Pons (tissue), 1 donor: ENCODE measurements at places on chromosomes 13 and 19.

- DNase-seq = no peak
Measured at GRCh38 chr19:738509-739128, 12.3 kb upstream of the MISP start.

- no peak for DNase-seq
Measured at GRCh38 chr19:16330368-16330801, 5.8 kb downstream of the KLF2 start.

DNA sequence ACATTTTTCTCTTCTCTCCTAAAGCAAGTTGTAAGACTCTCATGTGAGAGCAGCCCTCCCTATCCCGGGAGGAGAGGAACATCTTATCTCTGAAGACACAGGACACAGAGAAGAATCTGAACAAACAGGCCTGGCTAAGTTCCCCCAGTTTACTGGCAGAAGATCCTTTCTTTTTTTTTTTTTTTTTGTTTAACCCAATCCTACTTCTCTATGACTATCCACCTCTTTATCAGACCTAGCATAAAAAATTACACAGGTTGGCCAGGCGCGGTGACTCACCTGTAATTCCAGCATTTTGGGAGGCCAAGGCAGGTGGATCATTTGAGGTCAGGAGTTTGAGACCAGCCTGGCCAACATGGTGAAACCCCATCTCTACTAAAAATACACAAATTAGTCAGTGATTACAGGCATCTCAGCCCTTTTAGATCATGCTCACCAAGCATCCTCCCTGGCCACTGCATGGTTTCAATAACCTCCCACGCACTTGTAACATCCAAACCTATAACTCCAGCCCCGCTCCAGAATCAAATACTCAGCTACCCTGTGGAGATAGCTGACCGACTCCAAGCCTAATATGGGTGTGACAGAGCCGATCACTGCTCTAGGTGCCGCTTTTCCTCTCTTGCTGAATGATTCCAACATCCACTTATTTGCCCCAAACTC is 27.3 kb upstream of the MUC16 start:
- no peak for DNase-seq

DNA sequence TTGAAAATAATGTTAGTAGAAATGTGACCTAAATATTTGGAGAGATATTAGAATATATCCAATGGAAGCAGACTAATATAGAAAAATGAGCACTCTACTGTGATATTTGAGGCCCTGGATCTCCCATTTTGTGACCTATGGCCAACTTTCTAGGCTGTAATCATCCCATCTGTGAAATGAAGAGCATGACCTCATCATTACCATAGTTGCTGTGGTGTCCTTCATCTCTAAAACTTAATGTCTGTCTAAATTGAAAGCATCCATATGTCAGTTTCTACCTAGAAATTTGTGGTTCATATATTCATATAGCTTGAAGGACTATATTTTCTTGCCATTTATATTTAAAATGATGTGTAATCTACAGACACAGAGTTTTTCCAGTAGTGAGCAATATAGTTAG is 41.6 kb downstream of the PAN3 start:
- DNase-seq = no peak

GRCh38 chr13:91132786-91133185 is 214.7 kb upstream of the MIR17HG start:
- no peak for DNase-seq

- DNase-seq = no peak
Measured at GRCh38 chr13:29129616-29130015, 309.5 kb downstream of the MTUS2 start.

GRCh38 chr19:38616265-38616664 is 1.5 kb downstream of the MAP4K1 start:
- no peak for DNase-seq

- DNase-seq = no peak
Measured at GRCh38 chr13:86900906-86901305, 770.3 kb upstream of the SLITRK5 start.

GRCh38 chr13:66689037-66689619 is 541.0 kb downstream of the PCDH9 start:
- DNase-seq = peak; percentile 32

- no peak for DNase-seq
Measured at GRCh38 chr13:113052206-113052605, 53.4 kb upstream of the F7 start.

DNA sequence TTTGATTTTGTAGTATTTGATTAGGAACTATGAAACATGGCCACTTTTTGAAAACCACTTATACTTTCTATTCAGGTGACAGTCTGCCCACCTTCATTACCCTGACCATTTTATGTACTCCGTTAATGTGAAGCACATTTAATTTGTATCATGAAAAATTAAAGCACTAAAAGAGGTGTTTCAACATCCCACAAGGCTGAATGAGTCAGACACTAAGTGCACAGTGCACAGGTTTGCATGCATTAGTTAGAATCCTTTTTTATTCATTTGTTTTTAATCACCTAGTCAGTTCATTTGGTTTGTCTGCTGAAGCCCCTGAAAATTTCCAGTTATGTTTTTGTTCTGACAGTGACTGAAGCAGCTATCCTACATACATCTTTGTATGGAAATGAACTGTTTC is 271.0 kb downstream of the SLITRK5 start:
- no peak for DNase-seq
